ENCODE measurements at places on chromosomes 1 and 21.

DNA sequence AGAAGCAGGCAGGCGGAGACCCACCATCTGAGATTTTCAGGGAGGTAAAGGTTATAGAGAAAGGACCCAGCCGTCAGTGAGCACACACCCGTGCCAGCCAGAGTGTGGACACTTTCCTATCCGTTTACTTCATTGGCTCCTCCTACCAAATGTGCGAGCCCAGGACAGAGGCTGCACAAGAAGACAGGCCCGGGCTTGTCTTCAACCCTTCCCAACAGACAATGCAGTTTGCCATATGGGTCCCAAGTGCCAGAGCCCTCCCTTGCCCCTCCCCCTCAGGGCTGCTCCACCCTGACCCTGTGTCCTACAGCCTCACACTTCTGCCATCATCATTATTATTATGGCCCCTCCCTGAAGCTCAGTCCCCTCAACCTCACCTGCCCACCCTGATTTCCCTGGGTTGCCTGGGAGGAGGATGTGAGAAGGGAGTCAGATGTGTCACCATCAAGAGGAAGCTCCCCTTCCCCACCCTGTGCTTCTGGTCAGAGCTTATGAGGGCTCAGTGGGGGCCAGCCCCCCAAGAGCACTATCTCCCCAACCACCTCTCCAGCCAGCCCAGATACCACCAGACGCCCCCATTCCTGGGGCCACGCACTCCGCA is 9.4 kb downstream of the LAPTM5 start:
- DNase-seq, result no peak

GRCh38 chr1:189774721-189775287 is 702.9 kb downstream of the BRINP3 start:
- DNase-seq, result no peak

- no peak for DNase-seq
Measured at GRCh38 chr1:181263444-181263843, 174.9 kb downstream of the IER5 start.

DNA sequence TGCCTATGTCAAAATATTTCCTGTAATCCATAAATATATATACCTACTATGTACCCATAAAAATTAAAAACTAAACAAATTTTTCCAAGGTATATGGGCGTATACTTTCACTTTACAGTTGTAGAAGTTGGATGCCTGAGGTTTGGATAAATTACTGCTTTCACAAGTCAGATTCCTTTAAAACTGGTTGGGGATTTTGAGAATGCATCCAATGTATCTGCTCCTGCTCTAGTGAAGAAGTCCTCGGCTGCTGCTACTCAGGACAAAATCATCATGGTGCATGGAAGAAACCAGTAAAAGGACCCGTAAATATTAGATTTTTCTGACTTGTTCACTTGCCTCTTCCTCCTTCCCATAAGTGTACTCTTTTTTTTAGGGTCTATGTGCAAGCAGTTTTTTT is 841.1 kb downstream of the USP25 start:
- DNase-seq, result no peak

DNA sequence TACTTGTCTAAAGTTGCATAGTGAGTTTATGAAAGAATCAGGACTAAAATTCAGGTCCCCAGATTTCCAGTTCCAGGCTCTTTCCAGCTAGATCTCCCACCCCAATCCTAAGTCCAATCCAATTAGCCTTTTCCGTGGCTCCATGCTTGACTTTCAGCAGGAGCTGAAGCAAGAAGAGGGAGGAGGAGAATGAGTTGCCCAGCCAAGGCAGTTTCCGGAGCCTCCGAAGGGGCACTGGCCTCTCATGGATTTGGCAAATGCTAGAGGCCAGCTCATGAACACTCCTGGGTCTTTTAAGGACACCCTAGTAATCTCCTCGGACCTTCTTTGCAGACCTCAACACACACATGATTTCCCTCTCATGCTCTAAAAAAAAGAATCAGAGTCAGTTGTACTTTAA is 10.5 kb upstream of the LRRC52 start:
- no peak for DNase-seq

DNA sequence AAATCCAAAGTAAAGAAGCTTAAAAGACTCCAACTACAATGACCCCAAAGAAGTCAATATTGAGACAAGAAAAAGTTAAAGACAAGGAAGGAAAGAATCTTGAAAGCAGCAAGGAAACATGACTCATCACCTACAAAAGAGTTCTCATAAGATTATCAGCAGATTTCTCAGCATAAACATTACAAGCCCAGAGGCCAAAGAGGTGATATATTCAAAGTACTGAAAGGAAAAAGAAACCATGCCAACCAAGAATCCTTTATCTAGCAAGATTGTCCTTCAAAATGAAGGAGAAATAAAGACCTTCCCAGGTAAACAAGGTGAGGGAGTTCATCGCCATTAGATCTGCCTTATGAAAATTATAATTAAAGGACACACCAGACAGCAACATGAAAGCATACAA is 49.8 kb downstream of the CSMD2 start:
- no peak for DNase-seq

DNA sequence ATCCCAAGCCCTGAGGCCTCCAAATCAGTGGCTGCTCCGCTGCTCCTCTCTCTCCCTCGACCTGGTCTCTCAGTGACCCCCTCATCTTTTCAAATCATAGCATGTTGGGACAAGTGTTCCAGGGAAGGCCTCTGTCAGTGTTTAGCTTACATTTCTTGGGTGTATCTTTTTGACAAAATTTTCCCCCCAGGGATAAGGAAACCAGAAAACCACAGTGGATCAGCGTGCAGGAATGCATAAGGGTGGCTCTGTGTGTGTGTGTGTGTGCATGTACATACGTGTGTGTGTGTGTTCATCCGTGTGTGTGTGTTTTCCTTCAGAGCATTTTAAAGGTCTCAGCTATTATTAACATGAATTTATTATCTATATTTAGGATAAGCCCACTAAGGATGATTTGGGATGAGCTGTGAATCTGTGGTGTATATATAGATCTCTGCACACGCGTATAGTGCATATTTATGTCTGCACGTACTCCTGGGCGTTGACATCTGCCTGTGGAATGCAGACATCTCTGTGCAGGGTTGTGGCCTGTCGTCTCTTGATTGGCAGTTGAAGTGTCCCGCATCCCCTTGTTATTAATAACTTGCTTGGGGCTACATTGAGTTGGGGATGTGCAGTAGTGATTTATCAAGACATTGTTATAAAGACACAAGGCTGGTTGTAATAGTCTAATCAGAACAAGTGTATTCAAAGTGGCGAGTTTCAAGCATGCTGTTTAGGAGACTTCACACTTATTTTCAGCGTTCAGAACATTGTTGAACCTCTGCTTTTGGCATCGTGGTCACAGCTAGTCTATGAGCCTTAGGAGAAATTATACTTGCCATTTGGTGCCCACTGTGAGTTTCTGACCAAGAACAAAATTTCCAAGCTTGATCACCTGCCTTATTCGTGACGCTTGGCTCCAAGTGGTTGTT is 55.6 kb downstream of the GALNT2 start:
- DNase-seq, result no peak

GRCh38 chr1:150076066-150076465 is 8.5 kb downstream of the VPS45 start:
- no peak for DNase-seq

DNA sequence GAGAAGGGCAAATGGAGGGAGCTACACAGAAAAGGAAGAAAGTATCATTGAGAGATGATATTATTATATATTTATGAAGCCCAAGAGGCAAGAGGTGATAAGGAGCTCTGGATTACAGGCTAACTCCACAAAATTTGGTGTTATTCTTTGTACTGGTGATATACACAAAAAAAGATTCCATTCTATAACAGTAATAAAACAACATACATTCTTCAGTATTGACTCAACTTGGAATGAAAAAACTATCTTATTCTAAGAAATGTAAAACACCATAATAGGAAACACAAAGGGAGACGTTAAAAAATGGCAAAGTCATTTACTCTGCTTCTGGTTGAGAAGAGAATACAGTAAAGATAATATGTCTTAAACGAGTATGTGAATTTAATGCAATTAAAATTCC is 99.4 kb downstream of the TEX35 start:
- peak; percentile 50 for DNase-seq

- DNase-seq, result no peak
Measured at GRCh38 chr21:33495743-33496142, 4.2 kb upstream of the DNAJC28 start.

- DNase-seq, result peak; percentile 40
Measured at GRCh38 chr1:182784556-182785171, 4.9 kb upstream of the NPL start.

- no peak for DNase-seq
Measured at GRCh38 chr1:54009406-54009805, 8.6 kb downstream of the LDLRAD1 start.

GRCh38 chr1:161226759-161227158 is 899 bp downstream of the TOMM40L start:
- no peak for DNase-seq

GRCh38 chr1:203937678-203938330 is 76.4 kb downstream of the SNRPE start:
- no peak for DNase-seq

GRCh38 chr1:172851856-172852255 is 193.0 kb downstream of the FASLG start:
- DNase-seq, result no peak

DNA sequence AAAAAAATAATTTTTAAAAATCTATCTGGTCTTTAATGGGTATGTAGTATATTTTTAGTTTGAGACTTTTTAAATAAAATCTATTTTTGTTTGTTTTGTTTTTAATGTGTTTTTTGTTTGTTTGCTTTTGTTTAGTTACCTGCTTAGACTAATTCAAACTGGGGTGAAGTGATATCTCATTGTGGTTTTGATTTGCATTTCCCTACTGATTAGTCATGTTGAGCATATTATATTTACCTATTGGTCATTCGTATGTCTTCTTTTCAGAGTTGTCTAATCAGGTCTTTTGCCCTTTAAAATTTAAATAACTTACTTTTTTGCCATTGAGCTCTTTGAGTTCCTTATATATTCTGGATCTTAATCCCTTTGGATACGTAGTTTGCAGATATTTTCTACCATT is 20.3 kb downstream of the CD1B start:
- DNase-seq, result no peak

- peak; percentile 55 for DNase-seq
Measured at GRCh38 chr1:163807331-163808049, 485.7 kb downstream of the NUF2 start.

- no peak for DNase-seq
Measured at GRCh38 chr1:204819495-204819894, 51.2 kb upstream of the NFASC start.

- no peak for DNase-seq
Measured at GRCh38 chr1:95554408-95554807, 320.4 kb downstream of the RWDD3 start.

GRCh38 chr1:109251277-109252166 is 2.2 kb downstream of the CELSR2 start:
- no peak for DNase-seq

- peak; percentile 11 for DNase-seq
Measured at GRCh38 chr1:110214454-110215404, 4.6 kb downstream of the KCNC4 start.

DNA sequence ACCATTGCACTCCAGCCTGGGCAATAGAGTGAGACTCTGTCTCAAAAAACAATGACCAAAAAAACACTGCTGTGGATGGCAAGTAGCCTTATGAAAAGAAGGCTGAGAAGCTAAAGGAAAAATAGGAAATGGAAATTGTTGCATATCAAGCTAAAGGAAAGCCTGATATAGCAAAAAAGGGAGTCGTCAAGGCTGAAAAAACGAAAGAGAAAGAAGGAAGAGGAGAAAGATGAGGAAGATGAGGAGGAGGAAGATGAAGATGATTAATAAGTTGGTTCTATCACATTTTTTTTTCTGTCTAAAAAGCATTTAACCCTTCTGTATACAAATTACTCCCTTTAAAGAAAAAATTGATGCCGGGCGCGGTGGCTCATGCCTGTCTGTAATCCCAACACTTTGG is 10.2 kb upstream of the PRDX1 start:
- no peak for DNase-seq

- DNase-seq, result no peak
Measured at GRCh38 chr1:229884765-229885164, 182.3 kb upstream of the GALNT2 start.

GRCh38 chr21:32424674-32425073 is 12.2 kb downstream of the EVA1C start:
- DNase-seq, result no peak

DNA sequence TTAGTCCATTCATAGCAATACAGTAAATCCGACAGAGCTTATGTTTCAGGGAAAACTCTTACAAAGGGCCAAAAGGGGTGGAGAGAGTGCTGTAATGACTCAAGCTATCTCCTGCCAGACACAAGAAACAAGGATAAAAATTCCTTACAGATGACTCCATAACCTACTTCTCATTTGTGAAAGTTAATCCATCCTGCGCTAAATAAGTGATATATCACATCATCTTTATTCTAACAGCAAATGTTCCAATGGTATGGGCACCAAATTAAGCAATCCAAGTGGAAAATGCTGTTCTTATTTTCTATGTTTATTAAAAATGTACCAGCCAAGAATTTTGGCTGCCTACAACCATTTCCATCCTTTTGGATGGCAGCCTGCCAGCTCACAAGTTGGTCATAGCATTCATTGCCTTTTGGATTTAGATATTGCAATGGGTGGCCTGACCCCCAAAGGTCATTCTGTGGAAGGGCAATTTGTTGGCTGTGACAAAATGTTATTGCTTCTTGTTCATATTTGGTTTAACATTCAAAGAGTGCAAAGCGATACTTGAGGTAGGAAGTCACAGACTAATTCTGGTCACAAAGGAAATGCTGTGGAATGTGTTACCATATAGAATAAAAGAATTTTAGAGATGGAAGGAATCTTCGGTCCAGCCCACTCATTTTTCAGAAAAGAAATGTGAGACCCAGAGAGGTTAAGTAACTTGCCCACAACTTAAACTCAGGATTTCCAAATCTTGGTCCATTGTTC is 2.8 kb upstream of the ENAH start:
- peak; percentile 92 for DNase-seq

GRCh38 chr1:15153842-15154479 is 414 bp downstream of the TMEM51 start:
- DNase-seq, result peak; percentile 70

- DNase-seq, result no peak
Measured at GRCh38 chr1:248755517-248755916, at the start of gene LYPD8. LYPD8 (minus strand) TSS chr1:248755759; CDS start chr1:248751081, 4,678 bp downstream.

- DNase-seq, result no peak
Measured at GRCh38 chr1:236844499-236845271, 49.6 kb downstream of the MTR start.

DNA sequence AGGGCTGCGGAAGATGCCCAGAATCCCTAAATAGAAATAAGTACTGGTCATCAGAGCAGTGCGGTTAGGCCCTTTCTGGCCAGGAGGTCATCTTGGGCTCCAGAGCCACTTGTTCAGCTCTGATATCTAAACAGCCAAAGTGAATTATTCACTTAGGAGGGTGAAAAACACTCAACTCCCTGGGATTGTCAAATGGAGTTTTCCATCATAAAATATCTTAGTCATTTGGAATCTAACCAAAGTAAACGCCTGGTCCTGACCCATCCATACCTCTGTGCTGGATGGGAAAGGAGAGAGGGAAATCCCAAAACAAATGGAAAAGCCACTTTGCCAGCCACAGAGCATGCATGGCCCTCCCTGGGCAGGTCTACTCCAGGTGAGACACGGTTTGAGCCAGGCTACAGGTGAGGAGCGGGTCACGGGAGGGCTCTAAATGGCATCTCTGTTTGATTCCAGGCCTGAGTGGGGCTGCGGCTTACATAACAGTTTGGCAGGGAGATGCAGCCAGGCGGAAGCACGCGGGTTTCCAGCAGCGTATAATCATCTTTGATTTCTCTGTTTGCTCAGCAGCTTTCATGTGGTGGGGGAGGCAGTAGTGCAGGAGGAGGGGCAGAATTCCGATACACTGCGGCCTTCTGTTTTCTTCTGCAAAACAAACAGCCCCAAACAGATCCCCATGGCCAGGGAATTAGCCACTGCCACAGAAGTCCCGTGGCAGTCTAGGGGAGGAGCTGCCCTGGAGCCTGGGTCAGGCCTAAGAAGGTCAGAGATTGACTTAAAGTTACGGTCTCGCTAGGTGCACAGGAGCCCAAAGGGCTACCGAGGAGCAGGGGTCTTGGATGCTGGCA is 59.1 kb upstream of the ZNF648 start:
- DNase-seq, result no peak
